ENCODE measurements at places on chromosomes 2 and 18.

DNA sequence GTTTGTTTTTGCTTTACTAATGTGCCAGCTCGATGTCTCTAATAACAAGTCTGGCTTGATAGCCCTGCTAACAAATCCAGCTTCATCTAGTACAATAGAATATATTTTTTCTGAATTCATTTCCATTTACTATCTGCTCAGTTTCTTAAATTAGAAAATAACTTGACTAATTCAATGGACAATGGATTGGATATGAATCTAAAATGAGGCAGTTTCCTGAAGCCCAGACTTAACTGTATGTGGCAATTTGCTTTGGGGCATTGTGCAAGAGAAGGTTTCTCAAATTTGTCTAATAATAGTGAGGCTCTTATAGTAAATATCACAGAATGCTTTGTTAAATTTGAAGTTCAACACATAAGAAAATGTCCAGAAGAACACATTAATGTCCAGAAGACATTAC, 25.8 kb downstream of the CALCRL start:
- DNase-seq = no peak

- no peak for DNase-seq
These were observed 64.1 kb downstream of the SLC66A2 start for GRCh38 chr18:79887181-79888000.

- DNase-seq = no peak
These were observed 720.3 kb downstream of the KCNJ3 start for GRCh38 chr2:155418753-155419152.

DNA sequence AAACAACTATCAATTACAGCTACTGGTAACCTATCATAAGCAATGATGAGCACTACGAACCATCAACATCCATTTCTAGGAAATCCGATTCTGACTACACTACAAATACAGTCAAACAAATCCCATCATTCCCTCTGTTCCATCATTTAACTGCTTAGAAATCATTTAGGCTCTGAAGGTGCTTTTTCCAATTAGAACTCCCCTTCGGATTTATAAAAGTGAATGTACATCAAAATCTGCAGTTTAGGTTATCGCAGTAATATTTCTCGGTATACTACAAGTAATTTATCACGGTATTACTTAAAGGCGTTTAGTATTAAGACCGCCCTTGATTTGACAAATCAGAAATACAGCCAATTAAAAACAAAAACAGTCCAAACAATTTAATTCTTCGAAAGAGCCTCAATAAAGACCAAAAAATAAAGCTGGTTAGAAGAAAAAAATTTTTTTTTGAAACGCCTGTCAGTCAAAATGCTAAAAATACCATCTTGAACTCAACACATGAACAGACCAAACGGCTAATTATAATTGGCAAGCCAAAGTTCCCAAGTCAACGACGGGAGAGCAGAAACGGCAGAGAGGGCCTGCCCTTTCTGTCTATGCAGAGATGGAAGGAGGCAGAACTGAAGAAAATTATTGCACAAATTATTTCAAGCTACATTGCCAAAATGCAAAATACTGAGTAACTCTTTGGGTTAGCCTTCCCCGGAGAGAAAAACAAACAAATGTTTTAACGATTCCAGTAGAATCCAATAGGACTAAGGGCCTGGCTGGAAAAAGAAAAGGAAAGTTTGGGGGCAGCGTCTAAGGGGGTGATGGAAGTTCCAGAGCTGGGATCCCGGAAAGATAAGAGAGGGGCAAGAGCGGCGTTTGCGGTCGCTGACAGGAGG, 1.2 kb downstream of the VPS54 start:
- no peak for DNase-seq

DNA sequence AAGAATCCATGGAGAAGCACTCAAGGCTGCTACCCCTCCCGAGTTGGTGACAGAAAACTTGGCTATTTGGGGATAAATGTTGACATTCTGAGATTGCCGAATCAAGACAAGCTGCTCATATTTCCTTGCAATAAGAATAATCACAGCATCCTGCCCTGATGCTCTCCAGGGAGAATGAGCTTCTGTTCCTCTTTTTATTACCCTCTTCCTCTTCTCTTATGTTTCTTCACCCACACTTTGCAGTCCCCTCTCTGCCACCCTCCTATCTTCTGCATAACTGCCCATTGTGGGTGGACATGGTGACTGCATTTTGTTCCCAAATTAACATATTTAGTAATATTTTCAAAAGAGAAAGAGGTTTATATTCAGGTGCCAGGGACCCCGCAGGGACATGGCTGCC, 11.9 kb upstream of the MSGN1 start:
- no peak for DNase-seq

- DNase-seq = no peak
These were observed 403 bp downstream of the PNO1 start for GRCh38 chr2:68158134-68158447.

GRCh38 chr18:1914489-1914888, 656.8 kb downstream of the METTL4 start:
- no peak for DNase-seq

DNA sequence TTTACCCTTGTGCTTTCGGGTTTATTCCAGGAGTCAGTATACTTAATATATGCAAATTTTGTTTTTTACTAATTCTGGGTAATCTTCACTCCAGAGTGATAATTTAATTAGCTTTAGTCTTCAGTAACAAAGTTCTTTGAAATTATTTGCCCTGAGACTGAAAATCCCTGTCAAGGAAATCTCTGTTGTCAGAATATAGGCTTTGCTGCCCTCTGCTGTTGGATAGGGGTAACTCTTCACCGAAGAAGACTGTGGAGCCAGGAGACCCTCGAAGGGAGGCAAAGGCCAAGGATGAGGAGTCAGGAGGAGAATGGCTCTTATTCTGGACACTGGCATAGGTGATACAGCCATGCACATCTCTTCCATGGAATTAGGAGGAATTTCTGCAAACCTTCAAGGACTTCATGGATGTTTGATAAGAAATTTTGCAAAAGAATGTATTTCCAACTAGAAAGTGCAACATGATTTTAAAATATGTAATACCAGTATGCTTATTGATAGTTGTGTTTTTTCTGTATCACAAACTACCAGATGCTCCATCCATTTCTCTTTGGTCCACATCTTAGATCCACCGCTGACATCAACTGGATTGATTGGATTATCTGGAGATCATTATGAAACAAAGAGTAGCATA, 182.3 kb downstream of the RDH14 start:
- DNase-seq = peak; percentile 52

- no peak for DNase-seq
These were observed 8.2 kb downstream of the ACTR3 start for GRCh38 chr2:113898081-113898480.

- DNase-seq = peak; percentile 54
These were observed 678 bp downstream of the PIAS2 start for GRCh38 chr18:46916551-46917107.

- peak; percentile 20 for DNase-seq
These were observed 2.1 kb upstream of the SLC30A3 start for GRCh38 chr2:27264753-27265535.

GRCh38 chr2:222179592-222179991, 119.2 kb downstream of the PAX3 start:
- DNase-seq = no peak

- DNase-seq = no peak
These were observed 364.8 kb upstream of the MEIS1 start for GRCh38 chr2:66069937-66070720.

GRCh38 chr2:69958480-69958879, 3.0 kb downstream of the ASPRV1 start:
- DNase-seq = no peak

GRCh38 chr2:140246957-140247356, 1466.8 kb upstream of the NXPH2 start:
- no peak for DNase-seq

GRCh38 chr2:240519396-240520129, 38.2 kb downstream of the ANKMY1 start:
- DNase-seq = no peak

DNA sequence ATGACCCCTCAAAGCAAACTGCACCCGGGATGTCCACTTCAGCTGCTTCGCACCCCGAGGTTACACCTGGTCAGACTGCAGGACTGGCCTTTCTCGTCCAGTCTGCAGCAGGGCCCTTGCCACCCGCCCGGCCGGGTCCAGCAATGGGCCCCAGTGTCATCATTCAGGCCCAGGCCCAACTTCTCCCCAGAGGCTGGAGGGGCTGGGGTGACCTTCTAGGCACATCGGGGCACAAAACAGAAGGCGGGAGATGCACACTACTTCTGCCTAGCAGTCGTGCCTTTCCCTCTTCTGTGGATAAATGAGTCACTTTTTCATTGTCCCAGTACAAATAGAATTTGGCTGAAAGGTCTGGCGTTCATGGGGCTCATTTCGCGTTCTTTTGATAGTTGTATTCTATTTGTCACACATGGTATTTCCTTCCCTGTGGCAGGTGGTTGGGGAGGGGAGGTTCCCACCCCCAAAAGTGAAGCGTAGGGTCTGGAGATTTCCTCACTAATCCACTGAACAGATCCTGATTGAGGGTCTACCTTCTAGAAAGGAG, 56.9 kb upstream of the ID2 start:
- DNase-seq = no peak

- no peak for DNase-seq
These were observed 29.9 kb upstream of the STK39 start for GRCh38 chr2:168277276-168277675.

GRCh38 chr2:129661935-129662334, 317.5 kb upstream of the RAB6C start:
- no peak for DNase-seq

DNA sequence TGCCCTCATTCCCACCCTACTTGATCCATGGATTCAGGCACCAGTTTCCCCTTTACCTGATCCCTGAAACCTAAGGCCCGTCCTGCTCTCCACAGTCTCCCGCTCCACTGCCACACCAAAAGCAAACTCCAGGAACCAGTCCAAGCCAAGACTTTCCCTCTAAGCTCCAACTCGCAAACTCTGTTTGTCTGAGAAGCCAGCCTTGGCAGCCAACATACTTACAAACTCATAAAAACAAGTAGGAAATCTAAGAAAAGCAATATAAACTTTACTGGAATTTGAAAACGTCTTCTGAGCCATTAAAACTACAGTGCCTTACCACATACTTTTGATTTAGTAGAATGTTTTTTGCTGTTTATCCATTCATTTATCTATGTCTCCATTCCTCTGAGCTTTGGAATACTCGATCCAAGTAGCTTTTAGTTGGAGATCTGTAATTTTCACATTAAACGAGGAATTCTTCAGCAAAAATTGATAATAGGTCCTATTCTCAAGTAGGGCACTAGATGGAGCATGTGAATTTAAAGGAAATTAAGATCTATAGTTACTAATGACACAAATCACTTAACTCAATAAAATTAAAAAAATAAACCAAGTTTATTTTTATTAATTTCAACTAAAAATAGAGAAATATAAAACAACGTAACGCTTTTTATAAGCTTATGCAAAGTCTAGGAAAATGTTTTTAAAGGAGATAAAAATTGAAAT, 199.7 kb downstream of the MYO3B start:
- DNase-seq = no peak

- no peak for DNase-seq
These were observed 44.9 kb upstream of the SIGLEC15 start for GRCh38 chr18:45780568-45780967.

GRCh38 chr18:74351354-74351753, 35.7 kb downstream of the C18orf63 start:
- no peak for DNase-seq

- no peak for DNase-seq
These were observed 34.9 kb upstream of the MAT2A start for GRCh38 chr2:85503851-85504777.

GRCh38 chr2:177758591-177759371, 313.8 kb downstream of the PDE11A start:
- DNase-seq = peak; percentile 49

DNA sequence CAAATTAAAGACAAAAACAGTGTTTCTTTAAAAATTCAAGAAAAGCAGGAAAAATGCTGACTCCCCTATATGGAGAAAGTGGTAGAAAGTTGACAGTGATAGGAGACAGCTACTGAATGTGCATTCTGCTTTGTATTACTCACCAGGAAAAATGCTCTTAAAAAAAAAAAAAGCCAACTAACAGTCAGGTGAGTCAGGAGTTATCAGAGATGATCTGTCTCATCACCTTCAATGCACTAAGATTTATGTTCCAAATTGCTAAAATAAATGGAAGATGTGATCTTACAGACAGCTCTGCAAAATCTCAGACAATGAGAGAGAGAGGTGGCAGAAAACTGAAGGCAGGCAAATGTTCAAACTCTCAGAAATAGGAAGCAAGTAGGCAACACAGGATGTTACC, 47.6 kb upstream of the ZNF521 start:
- DNase-seq = no peak

GRCh38 chr2:240573071-240573515, 4.8 kb downstream of the RNPEPL1 start:
- DNase-seq = no peak
